ENCODE measurements at places on chromosomes 2 and 18. TPM values are rescaled to one million over a fixed set of nuclear protein-coding genes. Genes with fewer than 3 reads are reported as not detected.

DNA sequence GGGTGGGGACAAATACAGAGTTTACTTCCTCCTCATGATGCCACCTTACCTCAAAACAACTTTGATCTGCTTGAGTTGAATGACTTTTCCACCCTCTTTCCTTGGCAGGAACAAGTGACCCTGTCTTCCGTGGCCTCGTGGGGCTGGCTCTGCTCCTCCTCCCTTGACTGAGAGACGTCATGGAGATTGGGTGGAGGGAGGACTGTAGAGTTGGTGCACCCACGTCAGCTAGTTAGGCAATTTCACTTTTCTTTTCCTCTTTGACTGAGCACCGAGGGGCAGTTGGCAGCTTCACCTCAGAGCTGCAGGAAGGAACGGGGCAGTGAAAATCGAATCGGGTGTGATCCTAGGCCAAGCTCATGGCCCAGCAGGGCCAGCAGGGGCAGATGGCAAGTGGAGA lies at the start of gene SP140:
Gene SP140 (plus strand): TSS at position 251 of the 400 bp plus-strand sequence. CDS start 109 bp downstream, at position 360.
- DNase-seq, result no peak

CCNT2 gene
- total RNA-seq, result 20.0 TPM

DNA sequence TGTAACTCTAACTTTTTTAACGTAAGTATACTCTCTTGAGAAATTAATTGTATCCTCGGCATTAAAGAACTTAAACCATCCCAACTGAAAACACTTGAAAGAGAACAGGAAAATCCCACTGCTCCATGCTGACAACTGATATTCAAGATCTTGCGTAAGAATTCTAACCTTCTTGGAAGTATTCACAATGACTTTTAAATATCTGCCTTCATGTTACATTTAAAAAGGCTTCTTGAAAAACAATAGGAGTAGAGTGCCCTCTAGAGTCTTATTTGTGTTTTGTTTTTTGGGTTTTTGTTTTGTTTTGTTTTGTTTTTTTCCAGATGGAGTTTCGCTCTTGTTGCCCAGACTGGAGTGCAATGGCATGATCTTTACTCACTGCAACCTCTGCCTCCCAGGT lies 65.4 kb upstream of the DNAJC10 start:
- DNase-seq, result no peak

DNA sequence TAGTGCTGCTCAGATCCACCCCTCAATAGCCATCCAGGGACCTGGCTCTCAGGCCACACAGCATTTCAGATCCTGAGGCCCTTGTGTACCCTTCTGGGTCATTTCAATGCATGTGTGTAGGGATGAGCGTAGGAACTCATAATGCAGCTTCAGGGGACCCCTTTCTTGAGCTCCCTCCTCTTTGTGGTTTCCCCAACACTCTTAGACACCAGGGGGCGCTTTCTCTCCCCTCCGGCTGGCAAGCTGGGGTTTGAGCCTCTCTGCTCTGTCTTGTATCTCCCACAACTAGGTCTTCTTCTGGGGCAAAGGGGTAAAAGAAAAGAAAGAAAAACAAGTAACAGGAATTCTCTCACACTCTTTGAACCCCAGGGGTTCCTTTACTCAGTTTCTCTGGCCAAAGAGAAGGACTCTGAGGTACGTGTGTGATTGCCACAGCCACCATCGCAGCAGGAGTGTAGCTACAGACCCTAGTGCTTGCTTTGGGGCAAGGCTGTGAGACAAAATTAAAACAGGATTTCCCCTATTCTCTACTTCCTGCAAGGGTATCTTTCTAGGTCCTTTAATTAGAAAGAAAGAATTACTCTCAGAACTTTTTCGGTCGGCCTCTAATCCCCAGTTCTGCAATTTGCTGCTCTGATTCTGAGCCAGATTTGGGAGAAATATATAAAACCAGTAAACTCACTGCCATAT lies 38.0 kb downstream of the CABYR start:
- no peak for DNase-seq

GRCh38 chr2:118148133-118148532 lies 59.9 kb downstream of the INSIG2 start:
- DNase-seq, result no peak

DNA sequence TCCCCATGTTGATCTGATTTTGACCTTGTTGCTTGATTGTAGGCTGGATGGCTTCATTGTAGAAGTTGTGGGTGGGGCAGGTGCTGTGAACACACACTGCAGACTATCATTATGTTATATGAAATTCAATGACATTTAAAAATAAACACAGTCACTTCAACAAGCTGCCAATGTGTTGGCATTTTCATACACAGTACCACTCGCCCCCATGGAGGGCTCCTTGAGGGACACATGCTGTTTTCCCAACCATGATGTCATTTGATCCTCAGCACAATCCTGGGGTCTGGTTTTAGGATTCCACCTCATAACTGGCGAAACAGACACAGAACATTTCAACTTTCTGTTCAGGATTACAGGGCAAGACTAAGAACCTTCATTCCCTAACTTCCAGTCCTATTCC lies 86.9 kb downstream of the ZCCHC2 start:
- DNase-seq, result no peak

SNTG2 gene
- 3.3 TPM for total RNA-seq

GRCh38 chr2:239498981-239499634 lies 98.3 kb upstream of the HDAC4 start:
- no peak for DNase-seq

- DNase-seq, result no peak
Measured at GRCh38 chr2:172283476-172283875, 143.9 kb upstream of the ITGA6 start.

DNA sequence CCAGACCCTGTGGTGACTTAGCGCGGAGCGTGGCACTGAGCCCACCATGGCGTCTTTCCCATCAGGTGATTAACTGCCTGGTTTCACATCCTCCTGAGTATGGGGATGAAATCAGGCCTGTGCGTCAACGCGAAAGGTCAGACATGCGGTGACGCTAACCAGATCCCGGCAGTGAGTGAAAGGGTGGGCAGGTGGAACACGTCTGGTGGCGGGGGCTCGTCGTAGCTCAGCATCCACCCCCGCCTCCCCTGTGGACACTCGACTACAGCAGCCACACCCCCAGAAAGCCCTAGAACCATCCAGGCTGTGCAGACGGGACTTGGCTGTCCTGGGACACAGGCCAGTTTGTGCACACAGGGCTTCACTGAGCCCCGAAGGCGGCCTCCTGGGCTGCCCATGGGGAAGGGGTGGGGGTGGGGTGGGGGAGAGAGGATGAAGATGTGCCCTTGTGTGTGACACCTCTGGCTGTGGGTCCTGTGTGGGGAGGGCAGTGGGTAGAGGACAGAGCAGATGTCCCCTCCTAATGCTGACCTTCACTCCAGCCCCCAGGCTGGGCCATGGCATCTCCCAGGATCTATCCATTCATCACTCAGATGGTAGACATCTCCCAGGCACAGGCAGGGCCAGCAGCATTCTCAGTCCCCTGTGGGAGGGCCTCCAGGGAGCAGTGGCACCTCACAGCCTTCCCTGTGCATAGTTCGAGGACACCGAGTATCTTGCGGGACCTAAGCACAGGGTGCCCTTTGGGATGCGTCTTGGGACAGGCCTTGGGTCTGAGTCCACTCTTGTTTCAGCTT lies 27.5 kb downstream of the RAMP1 start:
- DNase-seq, result peak; percentile 97

DNA sequence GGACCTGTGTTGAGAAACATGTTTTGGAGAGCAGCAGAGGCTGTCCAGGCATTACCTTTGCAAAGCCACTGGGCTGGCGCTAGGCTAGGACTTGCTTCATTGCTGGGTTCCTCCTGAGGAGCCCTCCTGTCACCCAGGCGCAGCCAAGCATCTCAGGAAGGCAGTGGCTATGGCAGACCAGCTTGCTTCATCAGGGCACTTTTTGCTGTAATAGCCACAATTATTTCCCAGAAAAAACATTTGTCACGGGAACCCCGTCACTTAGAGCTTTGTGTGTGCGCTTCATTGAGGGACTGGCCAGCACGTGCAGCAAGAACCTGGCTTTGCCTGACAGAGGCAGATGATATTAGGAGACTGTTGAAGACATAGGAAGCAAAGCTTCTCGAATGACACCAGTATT lies 36.4 kb downstream of the SLC20A1 start:
- no peak for DNase-seq

DNAH7 gene
- total RNA-seq, result 0.39 TPM

GRCh38 chr2:28286678-28287077 lies 106.0 kb upstream of the FOSL2 start:
- DNase-seq, result no peak

DNA sequence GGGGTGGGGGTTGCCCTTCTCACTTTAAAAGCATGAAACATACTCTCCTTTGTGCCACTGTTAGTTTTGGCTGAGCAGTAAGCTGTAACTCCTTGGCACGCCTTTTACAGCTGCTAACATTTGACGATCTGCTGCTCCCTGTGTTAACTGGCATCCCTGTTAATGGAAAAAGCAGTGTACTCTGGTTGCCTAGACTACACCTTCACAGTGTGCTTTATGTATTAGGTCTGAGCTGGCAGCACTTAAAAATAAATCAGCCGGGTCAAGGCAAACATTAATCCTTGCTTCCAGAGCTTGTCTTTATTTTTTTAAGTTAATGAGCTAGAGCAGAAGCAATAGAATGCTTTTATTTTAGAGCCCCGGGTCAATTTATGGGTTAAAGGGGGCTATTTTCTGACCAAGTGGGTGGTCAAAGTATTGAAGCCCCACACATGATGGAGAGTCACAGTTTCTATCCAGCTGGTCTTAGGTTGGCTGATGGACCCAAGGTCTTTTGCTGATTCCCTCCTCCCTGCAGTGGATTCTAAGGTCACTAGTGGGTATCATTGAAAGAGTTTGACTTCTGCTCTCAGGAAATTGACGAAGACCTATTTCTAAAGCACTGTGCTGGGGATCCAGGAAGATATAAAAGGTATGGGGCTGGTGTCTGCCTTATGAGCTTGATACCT lies 54.5 kb downstream of the CFAP221 start:
- DNase-seq, result no peak

- DNase-seq, result no peak
Measured at GRCh38 chr2:25054720-25055119, 12.8 kb downstream of the EFR3B start.

WDR43 gene
- total RNA-seq, result 21.5 TPM

DNA sequence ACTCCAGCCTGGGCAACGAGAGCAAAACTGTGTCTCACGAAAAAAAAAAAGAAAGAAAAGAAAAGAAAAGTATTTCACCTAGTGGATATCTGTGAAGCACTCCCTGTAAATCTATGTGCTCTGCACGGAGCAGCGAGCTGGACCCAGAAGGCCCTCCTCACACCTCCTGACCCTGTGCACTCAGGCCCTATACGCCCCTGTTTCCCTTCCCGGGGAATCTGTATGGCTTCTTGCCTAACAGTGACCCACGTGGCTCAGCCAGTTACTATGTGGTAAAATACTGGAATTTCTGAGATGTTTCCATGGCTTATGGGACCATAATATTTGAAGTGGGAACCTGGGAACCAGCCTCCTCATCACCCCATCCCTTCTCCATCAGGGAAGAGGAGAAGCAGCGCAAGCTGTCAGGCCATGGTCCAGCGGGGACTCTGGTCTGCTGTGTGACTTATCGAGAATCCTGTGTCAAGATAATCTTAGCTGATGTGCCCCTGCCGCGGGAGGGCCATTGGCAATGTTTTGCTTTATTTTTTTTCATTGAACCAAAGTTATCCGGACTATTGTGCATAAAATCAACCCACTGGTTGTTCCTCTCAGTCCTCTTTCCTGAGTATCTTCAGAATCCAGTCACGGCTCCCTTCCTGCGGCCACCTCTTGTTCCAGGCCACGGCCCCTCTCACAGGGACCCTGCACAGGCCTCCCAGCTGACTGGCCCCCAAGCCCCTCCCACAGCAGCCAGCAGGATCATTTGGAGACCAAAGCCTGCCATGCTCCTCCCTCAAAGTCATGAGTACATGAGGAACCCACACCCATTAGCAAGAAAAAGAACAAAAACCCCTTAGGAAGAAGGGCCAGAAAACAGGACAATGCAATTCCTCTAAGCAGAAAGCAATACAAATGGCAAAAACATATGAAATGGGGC lies 30.6 kb downstream of the SDC1 start:
- DNase-seq, result no peak

DNA sequence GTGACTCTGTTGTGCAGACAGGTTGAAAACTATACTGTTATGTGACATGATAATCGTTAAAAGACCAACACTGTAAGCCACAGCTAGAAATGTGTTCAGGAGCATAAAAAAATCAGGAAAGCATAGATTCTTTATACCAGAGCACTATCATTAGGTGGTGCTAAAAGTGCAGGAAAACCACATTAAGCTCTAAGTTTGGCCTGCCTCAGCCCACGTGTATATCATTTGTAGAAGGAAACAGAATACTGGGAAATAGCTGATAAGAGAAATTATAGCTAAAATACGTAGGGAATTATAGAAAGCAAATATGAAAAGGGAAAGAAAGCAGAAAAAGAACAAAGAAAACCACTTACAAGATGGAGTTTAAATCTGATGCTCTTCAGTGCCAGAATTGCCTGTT lies 26.5 kb upstream of the C2orf74 start:
- DNase-seq, result no peak

- DNase-seq, result no peak
Measured at GRCh38 chr18:76264876-76265250, 230.2 kb downstream of the ZNF516 start.

Measured in esophagus muscularis mucosa (tissue), 4 donors.